ENCODE measurements at places on chromosomes 13 and 19. TPM values are rescaled to one million over a fixed set of nuclear protein-coding genes. Genes with fewer than 3 reads are reported as not detected.

Gene KLK4
- 1.6 TPM for polyA plus RNA-seq

Gene TMTC4
- polyA plus RNA-seq = 64.9 TPM

Gene PSG2
- 0.71 TPM for polyA plus RNA-seq

Gene PRTN3
- 0.41 TPM for polyA plus RNA-seq

Data from spinal cord (tissue), 10 donors.